ENCODE measurements at places on chromosomes 5 and 9.

- DNase-seq, result no peak
These were observed 54.1 kb downstream of the ZNF608 start for GRCh38 chr5:124692324-124692723.

DNA sequence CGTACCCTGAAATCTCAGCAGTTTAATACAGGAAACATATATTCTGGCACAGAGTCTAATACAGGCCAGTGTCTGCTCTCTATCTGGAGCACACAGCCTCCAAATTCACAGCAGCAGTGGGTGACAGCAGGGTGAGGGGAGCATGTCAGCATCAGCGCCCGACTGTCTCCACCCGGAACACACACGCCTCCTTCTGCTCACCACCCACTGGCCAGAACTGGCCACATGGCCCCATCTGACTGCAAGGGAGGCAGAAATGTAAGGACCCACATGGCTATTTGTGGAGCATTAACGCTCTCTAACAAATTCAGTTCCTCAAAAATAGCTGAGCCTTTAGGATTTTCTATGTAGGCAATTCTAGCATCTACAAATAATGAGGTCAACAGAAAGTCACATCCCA is 24.6 kb downstream of the UBE2QL1 start:
- DNase-seq, result no peak

GRCh38 chr9:91494751-91495150 is 71.1 kb upstream of the NFIL3 start:
- DNase-seq, result no peak

- DNase-seq, result no peak
These were observed 267.5 kb downstream of the MSX2 start for GRCh38 chr5:174991847-174992246.

DNA sequence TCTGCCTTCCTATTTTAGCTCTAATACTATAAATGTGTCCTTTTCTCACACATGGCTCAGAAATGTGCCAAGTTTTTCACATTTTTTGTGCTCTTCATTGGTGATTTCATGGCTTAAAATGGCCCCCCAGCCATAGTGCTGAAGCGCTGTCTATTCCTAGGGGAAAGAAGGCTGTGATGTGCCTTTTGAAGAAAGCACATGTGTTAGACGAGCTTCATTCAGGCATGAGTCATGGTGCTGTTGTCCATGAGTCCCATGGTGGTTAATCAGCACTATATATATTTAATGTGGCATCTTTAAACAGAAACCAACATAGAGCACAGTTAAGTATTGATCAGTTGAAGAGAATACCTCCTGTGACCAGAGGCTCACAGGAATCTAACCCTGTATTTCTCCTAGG is 55.8 kb downstream of the PDE8B start:
- DNase-seq, result no peak

DNA sequence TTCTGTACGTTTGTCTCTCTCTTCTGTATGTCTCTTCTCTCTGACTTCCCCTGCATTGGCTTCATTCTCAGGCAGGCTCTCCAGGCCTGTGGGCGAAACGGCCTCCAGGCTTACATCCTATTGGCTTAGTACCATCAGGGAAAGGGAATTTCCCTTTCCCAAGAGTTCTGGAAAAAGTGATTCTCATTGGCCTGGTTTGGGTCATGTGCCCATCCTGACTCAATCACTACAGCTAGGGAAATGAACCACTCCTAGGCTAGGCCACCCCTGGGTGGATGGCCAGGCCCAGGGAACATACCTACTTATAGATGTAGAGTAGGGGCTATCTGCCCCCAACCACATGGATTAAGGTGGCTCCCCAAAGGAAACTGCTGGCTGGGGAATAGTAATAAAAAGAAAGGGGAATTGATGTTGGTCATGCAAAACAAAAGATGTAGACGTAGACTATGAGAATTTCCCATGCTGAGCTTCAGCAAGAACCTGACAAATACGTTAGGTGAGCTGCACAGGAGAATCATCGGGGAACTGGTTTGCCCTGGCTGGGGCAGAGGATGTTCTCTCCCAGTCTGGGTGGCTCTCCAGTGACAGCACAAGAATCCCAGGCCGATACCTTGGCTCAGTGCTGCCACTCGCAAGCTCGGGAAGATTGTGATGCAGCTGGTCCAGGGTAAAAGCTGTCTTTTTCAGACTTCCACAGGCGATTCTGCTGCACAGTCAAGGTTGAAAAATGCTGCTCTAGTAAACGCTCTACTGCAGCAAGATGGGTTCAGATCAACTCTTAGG is 3.7 kb upstream of the EGR1 start:
- no peak for DNase-seq

All from NCI-H774 (cell line).